Stimulated activated CD8-positive, alpha-beta memory T cell treated with anti-CD3 and anti-CD28 coated beads, Interleukin-7, amount 100 ng/mL, for 4 hours (primary cell): ENCODE measurements at places on chromosomes 6 and 20.

- no peak for DNase-seq
These were observed 15.8 kb downstream of the IL22RA2 start for GRCh38 chr6:137157601-137158000.

- DNase-seq = no peak
These were observed 1.3 kb upstream of the HUS1B start for GRCh38 chr6:658244-658643.

DNA sequence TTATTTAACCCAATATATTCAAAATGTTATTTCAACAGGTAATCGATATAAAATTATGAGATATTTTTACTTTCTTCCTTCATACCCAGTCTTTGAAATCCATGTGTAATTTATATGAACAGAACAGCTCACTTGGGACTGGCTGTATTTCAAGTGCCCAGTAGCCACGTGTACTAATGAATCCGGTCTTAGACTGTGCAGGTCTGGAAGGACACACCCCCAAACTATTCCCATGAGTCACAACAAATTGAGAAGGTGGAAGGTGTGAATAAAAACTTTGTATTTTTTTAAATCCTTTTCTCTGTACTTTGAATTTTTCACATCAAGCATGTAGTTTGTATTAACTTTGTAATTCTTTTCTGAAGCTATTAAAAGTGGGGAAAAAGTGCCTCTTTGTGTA, 2.8 kb downstream of the UNC5CL start:
- no peak for DNase-seq

- DNase-seq = no peak
These were observed 284.5 kb upstream of the JAG1 start for GRCh38 chr20:10958279-10958678.

- peak; percentile 9 for DNase-seq
These were observed 11.8 kb upstream of the GSTA1 start for GRCh38 chr6:52815167-52816092.

GRCh38 chr6:137871831-137872454, 4.9 kb downstream of the TNFAIP3 start:
- no peak for DNase-seq

DNA sequence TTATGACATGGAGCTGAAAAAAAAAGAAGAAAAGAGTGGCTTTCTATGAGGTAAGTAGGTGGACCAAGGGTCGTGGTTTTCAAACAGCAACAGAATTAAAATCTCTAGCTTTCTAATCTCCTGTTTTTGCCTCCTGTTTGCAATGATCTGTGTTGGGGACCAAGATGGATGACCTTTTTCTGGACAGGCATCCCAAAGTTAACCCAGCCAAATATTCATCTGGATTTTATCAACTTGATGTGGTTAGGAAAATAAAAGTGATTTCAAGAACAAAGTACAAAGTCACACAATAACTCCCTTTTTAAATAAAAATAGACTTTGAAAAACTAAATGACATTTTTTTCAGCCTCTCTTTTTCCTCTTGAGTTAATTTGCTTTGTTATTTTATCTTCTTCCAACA, 282.1 kb upstream of the PRDM1 start:
- DNase-seq = no peak

DNA sequence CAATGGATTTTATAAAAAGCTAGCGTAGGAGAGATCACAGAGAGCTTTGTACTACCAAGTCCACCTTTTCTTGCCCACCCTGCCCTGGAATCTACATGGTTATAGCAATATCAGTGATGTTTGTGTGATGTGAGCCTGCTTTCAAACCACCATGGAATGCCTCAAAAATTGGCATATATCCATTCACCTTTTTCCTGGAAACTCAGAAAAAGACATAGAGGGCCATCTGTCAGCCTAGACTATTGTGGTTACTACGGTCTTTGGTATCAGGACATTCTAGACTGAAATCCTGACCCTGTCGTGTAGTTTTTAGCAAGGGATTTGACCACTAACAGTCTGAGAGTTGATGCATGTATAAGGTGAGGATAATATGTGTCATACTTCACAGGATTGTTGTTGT, 239.6 kb downstream of the GRIK2 start:
- no peak for DNase-seq

DNA sequence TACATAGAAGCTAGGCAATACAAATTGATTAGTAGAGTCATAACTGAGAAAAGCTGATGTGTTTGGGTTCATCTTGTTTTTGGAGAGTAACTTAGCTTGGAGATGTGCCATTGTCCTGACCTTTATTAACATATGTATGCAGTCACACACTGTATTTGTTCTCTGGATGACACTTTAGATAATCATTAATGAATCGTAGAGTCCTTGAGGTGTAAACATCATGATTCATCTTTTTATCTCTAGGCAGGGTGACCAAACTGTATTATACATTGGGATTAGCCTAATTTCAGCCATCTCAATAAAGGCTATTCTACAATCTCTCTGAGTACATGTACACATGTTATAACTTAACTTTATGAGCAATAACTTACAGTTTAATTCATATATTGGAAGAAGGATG, 3.6 kb upstream of the MTCL3 start:
- no peak for DNase-seq

DNA sequence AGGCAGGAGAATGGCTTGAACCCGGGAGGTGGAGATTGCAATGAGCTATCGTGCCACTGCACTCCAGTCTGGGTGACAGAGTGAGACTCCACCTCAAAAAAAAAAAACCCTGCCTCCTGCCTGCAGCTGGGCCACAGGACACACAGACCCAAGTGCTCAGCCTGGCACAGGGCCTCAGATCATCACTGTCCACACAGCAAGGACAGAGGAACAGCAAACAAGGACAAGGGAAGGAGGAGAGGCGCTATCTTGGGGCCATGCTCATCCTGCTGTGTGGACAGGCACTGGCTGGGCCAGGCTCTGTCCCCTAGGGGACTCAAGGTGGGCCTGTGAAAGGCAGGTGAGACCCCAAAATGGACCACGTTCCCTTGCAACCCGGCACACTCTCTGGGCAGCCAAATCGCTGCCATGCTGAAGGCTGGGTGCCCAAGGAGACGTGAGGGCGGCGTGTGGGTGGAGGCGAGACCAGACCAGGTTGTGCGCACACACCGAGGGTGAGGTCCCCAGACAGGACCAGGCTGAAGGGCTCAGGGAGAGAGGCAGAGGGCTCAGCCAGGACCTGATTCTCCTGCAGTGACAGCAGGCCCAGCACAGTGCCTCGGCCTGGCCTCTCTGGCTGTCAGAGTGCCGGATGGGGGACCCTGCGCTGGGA, 9.1 kb downstream of the UCKL1 start:
- no peak for DNase-seq

DNA sequence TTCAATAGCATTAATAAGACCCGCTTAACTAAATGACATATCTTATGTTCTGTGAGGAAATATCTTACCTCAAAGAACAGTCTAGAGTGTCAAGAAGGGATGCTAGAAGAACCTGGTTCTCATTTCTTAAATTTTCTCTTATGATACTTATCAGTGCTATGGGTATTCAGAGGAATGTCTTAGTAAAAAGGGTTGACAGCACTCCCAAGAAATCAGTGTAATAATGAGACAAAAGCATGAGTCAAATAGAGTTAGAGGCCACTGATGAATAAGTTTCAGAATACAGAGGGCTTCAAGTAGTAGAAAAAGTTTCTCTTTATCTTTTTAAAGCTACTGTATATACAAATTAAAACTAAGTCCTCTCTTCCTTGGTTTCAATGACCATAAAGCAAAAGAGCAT, 242.8 kb downstream of the GJA1 start:
- no peak for DNase-seq

- DNase-seq = no peak
These were observed 46.8 kb upstream of the NEDD9 start for GRCh38 chr6:11279284-11279689.

GRCh38 chr20:46293084-46293483, 15.2 kb downstream of the CDH22 start:
- no peak for DNase-seq

- no peak for DNase-seq
These were observed 113.4 kb downstream of the EYA2 start for GRCh38 chr20:47007826-47008655.

GRCh38 chr20:17431621-17432364, 99.4 kb downstream of the BFSP1 start:
- peak; percentile 8 for DNase-seq
